Activated naive CD8-positive, alpha-beta T cell treated with anti-CD3 and anti-CD28 coated beads, Interleukin-2, amount 50 U/mL, for 24 hours (primary cell): ENCODE measurements at places on chromosomes 16 and 17.

GRCh38 chr17:40610359-40610758, 37.3 kb downstream of the SMARCE1 start:
- no peak for DNase-seq

- no peak for DNase-seq
These were observed 10.7 kb downstream of the C17orf78 start for GRCh38 chr17:37386462-37386861.

DNA sequence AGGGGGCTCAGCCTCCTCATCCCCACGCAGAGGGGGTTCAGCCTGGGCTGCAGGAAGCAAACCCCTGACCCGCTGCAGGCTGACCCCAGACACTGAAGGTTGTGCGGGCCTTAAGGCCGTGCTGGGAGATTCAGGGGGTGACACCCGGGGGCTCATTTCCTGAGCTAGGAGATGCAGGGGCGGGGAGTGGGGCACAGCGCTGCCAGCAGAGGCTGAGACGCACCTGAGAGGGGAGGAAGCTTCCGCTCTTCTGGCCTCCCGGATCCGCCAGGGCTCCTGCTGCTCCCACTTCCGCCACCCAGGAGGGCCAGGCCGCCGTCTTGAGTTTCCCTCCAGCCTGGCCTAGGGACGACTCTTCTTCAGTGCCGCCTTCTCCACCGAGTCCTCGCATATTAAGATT, 173.2 kb upstream of the FOXF1 start:
- no peak for DNase-seq

- peak; percentile 71 for DNase-seq
These were observed 290 bp downstream of the TLCD1 start for GRCh38 chr17:28725660-28726225.

GRCh38 chr17:15371376-15372130, 30.2 kb upstream of the TEKT3 start:
- no peak for DNase-seq

DNA sequence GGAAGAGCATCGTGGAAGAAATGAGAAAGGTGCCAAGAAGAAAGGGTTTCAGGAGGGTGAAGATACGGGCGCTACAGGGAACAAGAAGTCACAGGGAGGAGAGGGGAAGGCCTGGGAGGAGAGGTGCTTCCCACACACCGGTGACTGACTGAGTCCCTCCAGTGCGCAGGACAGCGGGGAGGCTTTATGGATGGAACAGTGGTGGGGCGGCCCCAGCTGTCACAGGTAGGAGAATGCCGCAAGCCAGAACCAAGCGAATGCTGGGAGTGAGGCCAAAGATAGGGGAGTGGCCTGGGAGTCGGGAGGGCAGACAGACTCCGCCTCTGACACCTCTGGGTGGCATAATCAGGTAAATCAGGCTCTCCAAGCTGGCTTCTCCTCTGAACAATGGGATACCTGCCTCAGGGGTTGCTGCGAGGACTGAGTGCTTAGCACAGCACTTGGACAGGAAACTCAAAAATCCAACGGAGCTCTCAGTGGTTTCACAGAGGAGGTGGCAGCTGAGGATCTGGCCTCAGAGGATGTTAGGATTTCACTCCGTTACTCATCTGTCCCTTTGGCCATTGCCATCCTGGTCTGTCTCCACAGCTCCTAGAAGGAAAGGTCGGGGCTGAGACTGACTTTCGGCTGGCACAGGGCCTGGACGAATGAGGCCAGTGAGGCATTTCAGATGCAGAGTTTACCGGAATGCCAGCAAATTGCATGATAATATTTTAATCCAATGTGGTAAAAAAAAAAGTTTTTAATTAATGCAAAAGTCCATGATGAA, 717 bp upstream of the CNP start:
- DNase-seq = peak; percentile 71

DNA sequence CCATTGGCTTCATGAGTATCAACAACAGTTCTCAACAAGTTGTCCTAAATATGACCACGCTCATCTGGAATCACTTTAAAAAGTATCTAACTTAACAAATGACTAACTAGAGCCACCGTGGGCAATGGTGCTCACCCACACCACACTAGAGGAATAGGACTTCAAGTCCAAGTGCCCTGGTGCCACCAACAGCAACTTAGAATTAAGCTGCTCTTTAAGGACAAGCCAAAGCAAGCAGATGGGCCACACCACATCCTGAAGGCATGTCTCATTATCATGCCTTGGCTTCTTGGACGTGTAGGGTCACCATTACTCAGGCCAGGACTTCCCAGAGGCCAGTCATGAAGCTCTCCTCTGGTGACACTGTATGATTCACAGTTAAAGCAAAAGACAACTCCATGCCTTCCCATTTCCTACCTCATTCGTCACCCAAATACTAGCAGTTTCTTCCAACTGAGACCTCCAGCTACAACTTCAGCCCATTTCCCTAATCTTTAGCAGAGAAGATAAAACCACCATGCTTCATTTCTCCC, 9.4 kb upstream of the SLC6A4 start:
- DNase-seq = no peak

- no peak for DNase-seq
These were observed 80.1 kb downstream of the PMP22 start for GRCh38 chr17:15184872-15185624.

GRCh38 chr16:16099320-16099719, 124.0 kb downstream of the ABCC6 start:
- no peak for DNase-seq

DNA sequence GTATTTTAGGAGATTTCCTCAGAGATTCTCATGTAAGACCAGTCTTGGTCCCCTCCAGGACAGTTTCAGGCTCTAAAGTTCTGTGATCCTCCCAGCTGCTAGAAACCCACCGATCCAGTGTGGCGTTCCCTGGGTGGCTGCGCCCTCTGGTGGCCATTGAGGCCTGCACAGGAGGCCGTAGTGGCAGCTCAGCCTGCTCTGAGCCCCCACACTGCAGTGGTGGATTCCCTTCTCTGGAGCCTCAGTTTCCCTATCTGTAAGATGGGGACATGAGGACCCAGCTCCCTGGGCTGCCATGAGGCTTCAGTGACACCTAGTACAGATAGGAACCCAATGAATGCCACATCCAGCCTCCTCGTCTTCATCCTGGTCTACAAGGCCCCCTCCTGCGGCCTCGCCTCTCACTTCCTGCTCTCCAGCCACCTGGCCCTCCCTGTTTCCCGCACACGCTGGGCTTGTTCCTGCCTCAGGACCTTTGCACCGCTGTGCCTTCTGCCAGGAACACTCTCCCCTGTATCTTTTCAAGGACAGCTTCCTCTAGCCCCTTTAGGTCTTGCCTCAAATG, 16.5 kb downstream of the CCDC102A start:
- peak; percentile 86 for DNase-seq

- no peak for DNase-seq
These were observed 1.2 kb upstream of the CBLN1 start for GRCh38 chr16:49282690-49283375.

DNA sequence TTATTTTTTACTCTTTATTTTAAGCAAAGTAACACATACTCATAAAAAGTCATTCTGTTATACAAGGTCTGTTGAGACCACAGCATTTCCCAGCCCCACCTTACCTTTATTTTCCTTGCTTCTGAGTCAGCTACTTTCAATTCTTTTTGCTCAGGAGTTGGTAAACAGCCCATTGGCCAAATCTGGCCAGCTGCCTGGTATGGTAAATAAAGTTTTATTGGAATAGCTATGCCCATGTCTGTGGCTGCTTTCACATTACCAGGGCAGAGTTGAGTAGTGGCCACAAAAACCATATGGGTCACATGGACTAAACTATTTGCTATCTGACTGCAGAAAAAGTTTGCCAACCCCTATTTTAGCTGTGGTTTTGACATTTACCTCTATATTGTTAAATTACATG, 3.4 kb upstream of the NSRP1 start:
- peak; percentile 9 for DNase-seq

- no peak for DNase-seq
These were observed 405.0 kb downstream of the WWOX start for GRCh38 chr16:78504401-78504851.

DNA sequence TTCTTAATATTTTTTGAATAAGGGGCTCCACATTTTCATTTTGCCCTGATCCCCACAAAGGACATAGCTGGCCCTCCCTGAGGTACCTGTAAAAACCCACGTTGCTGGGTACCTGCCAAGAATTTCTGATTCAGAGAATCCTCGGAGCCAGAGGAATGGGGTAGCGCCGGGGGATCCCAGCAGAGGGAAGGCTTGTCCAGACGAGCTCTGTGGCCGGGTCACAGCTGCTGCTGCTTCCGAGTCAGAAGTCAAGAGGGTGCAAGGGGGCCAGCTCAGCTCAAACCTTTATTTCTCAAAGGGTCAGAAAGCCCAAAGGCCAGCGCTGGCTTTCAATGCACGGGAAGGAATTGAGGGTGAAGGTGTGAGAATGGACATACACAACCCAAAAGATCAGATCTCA, 68.9 kb upstream of the SDK2 start:
- DNase-seq = no peak

- no peak for DNase-seq
These were observed 567.4 kb upstream of the ZFHX3 start for GRCh38 chr16:73615071-73615940.

- DNase-seq = no peak
These were observed 3.5 kb downstream of the GNG13 start for GRCh38 chr16:797120-797420.

- no peak for DNase-seq
These were observed 309 bp downstream of the FOXJ1 start for GRCh38 chr17:76140661-76141211.

DNA sequence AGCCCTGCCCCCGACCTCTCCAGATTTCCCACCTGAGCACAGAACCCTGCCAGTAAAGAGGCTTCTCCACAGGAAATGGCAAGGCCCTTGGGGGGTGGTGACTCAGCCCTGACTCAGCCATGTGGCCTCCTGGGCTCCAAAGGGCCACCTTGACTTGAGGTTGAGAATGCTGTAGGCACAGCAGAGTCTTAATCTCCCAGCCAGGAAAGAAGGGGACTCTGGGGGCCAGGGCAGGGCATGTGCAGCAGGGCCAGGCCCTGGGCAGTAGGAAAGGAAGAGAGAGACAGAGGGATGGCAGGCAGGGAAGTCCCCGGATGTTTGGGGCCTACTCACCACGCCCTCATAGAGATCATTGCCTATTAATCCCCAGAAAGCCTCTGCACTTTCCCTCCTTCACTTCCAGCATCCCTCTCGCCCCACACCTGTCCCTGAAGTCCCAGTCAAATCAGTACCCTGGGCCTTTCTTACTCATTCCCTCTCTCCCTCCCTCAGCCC, 4.8 kb upstream of the ITGA3 start:
- peak; percentile 84 for DNase-seq

- DNase-seq = no peak
These were observed 10.1 kb upstream of the KREMEN2 start for GRCh38 chr16:2953706-2954627.

DNA sequence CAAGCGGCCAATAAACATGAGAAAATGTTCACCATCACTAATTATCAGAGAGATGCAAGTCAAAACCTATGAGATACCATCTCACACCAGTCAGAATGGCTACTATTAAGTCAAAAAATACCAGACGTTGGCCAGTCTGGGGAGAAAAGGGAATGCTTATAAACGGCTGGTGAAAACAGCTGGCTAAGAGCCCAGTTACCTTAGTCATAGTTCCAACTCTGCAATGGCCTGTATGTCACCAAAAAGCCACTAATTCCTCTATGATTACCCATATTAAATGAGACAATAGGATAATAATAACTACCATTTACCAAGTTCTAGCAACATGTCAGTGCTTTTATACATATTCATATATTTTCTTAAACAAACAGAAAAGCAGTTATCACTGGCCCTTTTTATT, 42.9 kb upstream of the CDRT4 start:
- DNase-seq = no peak

DNA sequence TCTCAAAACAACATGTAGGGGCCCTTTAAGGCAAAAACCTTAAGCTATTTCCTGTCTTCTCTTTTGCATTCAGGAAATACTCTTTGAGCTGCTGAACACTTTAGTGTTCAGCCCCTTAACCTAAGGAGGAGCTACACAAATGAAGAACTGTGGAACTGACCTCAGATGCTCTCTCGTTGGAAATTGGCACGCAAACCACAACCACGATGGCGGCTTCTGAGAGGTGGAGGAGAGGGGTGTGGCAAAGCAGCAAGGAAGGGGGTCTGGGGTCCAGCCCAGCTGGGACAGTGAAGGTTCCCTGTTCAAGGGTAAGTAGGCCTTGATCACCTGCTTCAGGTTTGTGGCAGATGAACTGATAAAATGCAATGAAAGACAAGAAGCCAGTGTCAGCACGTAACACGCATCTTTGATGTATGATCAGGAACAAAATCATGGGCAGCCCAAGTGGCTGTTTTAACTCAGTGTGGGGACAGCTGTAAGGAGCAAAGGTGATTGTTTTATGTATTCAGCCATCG, 291.6 kb upstream of the TNRC6C start:
- DNase-seq = peak; percentile 67

DNA sequence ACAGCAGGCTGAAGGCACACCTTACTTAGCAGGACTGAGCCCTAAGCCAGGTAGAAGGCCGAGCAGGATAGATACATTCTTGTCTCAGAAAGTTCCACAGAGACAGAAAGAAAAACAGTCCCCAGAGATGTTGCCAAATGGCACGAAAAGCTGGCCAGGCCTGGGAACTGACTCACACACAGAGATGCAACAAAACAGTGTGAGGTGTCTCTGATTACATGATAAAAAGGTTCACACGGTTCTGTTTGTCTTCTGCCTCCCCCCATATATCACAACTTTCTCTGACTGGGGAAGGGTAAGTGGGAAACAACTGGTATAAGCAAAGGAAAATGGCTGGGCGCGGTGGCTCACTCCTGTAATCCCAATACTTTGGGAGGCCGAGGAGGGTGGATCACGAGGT, 1.7 kb downstream of the WBP2 start:
- no peak for DNase-seq

DNA sequence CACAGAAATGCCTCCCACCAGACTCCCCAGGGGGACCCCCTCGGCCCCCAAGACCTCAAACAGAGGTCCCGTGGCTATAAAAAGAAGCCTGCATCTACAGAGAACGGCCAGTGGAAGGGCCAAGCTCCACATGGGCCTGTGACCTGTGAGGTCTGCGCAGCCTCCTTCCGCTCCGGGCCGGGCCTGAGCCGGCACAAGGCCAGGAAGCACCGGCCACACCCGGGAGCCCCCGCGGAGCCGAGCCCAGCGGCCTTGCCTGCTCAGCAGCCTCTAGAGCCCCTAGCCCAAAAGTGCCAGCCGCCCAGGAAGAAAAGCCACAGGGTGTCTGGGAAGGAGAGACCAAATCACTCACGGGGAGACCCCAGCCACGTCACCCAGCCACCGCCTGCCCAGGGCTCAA, 18.3 kb upstream of the ZFPM1 start:
- no peak for DNase-seq

- no peak for DNase-seq
These were observed 12.7 kb upstream of the FOXN1 start for GRCh38 chr17:28493460-28493859.

- no peak for DNase-seq
These were observed 7.7 kb upstream of the TMEM98 start for GRCh38 chr17:32920293-32920692.

DNA sequence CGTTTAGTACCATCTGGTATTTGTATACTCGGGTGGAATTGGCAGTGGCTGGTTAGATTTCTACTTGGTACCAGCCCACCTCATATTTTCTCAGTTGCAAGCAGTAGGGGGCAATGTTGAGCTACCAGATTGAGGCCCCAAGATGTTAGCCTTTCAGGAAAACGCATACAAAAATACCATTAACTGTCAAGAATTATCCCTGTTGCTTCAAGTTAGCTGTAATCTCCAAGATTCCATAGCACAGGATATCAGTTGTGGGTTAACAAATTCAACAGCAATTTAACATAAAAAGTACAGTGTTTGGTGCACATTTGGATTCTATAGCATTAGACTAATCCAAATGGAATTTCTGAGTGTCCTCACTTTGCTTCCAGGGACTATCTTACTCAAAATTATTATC, 188.2 kb downstream of the FTO start:
- peak; percentile 56 for DNase-seq
